ENCODE measurements at places on chromosomes 6 and 20.

- no peak for DNase-seq
These were observed 2.4 kb downstream of the KIF13A start for GRCh38 chr6:17984812-17985670.

- DNase-seq, result no peak
These were observed 1.3 kb downstream of the ABHD16A start for GRCh38 chr6:31701666-31702404.

- DNase-seq, result no peak
These were observed 21.9 kb downstream of the ZNF217 start for GRCh38 chr20:53571555-53572286.

- DNase-seq, result no peak
These were observed 80.7 kb downstream of the FOXF2 start for GRCh38 chr6:1470040-1470439.

- DNase-seq, result no peak
These were observed 54.3 kb upstream of the GMPR start for GRCh38 chr6:16184129-16184528.

DNA sequence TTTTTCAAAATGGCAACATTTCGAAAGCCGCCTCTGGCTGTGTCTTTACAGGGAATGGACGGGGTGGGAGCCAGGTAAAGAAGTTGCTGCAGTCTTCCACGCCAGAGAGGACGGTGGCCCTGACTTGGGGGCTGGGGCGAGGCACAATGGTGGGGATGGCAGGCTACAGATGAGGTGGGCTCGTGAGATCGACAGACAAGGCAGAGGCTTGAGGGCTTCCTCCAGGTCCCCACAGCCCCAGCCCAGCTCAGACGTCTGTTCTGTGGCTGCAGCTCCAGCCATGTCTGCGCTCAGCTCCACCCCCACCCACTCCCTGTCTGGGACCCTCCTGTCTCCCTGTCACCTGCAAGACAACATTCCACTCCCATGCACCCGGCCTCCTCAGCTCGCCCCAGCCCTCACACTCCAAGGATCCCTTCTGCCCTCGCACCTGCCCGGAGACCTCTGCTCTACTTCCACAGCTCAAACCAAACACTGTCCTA is 7.4 kb upstream of the C20orf144 start:
- DNase-seq, result no peak

GRCh38 chr6:37653933-37654565 is 43.6 kb downstream of the MDGA1 start:
- no peak for DNase-seq

GRCh38 chr6:80021591-80021990 is 17.1 kb downstream of the TTK start:
- DNase-seq, result no peak

- DNase-seq, result no peak
These were observed 155.2 kb upstream of the ESR1 start for GRCh38 chr6:151652325-151652724.

DNA sequence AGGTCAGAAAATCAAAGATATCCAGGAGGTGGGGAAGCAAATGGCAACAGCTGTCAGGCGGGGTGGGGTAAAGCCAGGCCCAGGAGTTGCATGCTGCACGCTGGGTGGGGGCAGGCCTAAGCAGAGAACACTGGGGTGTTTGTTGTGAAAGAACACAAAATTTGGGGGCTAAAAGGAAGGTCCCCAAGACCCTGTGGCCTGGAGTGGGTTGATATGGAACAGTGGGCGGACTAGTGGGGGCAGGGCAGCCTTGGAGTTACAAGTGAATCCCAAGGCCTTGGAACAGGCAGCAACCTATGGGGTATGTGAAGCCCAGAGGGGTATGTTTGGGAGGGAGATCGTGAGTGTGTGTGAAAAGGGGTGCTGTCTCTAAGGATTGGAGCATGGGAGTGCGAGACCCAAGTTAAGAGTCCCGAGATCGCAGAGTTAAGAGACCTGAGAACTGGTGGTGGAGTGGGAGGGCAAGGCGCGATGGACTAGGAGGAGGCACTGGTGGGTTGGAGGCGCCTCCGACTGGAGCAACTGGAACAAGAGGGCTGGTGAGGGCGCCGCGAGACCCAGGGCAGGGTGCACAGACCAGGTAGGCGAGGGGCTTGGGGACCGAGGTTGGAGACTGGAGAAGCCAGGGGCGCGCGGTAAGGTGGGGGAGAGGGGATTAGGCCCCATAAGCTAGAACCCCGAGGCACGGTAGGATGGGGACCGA is 658 bp downstream of the CUL7 start:
- DNase-seq, result no peak
